Kidney capillary endothelial cell (primary cell): ENCODE measurements at places on chromosomes 12 and 14.
A peak's percentile ranks its signal among the peaks of the same experiment; 100 is the strongest.

- peak; percentile 45 for DNase-seq
Measured at GRCh38 chr14:66645716-66646115, 137.8 kb downstream of the GPHN start.

GRCh38 chr12:80192087-80192486 is 92.8 kb downstream of the OTOGL start:
- DNase-seq = no peak

GRCh38 chr14:104927901-104928300 is 3.2 kb downstream of the PLD4 start:
- no peak for DNase-seq

GRCh38 chr14:77185093-77185465 is 3.5 kb downstream of the TMEM63C start:
- no peak for DNase-seq

GRCh38 chr12:117499759-117500485 is 138.5 kb upstream of the NOS1 start:
- no peak for DNase-seq

DNA sequence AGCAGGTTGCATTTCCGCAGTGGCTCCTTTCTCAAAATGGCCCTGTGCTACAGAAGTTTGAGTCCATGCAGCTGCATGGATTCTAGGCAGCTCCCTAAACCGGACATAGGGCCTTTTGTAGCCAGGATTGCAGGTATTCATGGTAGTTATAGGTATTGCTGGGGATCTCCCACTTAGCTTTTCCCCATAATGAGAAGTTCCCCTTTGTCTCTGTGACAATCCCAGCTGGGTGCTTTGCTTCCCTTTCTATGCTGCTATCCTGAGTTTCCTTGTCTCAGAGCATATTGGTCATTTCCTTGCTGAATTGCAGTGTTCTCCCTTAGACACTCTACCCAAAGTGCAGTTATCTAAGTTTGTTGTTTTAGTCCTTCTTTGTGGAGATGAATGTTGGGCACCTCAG is 120.9 kb upstream of the MIS18BP1 start:
- no peak for DNase-seq

DNA sequence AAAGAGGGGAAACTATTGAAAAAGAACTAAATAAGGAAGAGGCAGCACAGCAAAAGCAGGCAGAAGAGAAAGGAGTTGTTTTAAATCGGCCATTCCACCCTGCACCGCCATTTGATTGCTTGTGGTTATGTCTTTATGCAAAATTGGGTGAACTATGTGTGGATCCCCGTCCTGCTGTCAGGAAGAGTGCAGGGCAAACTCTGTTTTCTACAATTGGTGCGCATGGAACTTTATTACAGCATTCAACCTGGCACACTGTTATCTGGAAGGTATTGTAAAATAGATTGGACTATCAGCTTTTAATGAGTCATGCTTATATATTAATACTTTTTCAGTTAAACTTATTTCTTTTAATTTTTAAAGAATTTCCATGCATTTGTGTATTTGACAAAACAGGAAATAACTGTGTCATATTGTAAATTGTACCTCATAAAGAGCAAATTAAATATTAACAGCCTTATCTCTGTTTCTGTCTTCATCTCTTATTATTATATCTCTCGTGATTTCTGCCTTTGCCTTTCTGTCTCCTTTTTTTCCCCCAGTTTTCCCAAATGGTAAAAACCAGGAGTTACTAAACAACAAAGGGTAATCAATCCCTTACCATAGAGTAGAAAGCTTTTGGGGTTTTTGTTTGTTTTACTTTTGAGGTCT is 86.4 kb downstream of the MON2 start:
- DNase-seq = no peak

DNA sequence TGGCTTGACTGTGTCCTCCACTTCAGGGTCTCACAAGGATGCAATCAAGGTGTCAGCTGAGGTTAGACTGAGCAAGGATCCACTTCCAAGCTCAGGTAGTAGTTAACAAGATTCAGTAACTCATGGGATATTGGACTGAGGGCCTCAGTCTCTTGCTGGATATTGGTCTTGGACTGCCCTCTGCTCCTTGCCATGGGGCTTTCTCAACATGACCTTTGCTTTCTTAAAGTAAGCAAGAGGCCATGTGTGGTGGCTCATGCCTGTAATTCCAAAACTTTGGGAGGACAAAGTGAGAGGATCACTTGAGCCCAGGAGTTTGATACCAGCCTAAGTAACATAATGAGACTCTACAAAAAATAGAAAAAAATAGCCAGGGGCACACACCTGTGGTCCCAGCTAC is 231.3 kb upstream of the AMIGO2 start:
- DNase-seq = no peak

GRCh38 chr12:87086118-87086891 is 830.1 kb upstream of the MGAT4C start:
- no peak for DNase-seq

DNA sequence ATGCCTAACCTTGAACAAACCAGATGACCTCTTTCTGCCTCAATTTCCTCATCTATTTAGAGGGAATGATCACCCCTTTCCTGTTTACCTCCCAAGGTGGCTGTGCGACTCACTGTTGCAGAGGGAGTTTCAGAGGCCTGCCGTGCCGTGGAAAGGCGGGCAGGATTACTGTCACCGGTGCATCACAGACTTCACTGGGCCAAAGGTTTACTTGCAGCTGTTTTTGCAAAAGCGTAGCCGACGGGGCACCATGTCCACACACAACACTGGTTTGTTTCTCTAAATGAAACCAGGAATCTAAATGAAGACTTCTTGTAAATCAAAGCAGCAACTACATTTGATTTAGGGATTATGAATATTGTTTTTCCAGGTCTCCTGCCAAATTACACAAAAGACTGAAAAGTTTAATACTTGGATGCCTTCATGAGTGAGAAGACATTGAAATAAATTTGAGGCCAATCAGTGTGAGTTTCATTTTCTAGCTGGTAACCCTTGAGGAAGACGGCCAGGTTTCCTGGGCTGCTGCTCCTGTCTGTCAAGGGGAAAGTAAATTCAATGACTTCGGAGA is 696.1 kb upstream of the TMEM132C start:
- no peak for DNase-seq

DNA sequence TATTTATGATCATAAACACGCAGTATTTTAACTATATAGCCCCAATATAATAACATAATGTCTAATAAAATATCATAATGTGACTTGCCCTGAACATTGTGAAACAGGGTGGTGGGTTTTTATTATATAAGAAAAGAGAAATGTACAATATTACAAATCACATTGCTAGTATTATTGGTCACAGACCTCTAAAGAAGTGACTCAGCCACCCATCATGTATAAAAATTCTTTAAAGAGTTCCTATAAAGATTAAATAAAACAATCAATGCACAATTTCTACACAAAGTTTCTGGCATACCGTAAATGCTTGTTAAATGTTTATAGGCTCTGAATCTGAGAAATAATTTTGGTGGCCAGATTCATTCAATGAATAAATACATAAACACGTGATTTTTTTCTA is 28.9 kb downstream of the ABCC9 start:
- no peak for DNase-seq

- peak; percentile 89 for DNase-seq
Measured at GRCh38 chr14:20873370-20874177, 17.6 kb upstream of the RNASE3 start.

DNA sequence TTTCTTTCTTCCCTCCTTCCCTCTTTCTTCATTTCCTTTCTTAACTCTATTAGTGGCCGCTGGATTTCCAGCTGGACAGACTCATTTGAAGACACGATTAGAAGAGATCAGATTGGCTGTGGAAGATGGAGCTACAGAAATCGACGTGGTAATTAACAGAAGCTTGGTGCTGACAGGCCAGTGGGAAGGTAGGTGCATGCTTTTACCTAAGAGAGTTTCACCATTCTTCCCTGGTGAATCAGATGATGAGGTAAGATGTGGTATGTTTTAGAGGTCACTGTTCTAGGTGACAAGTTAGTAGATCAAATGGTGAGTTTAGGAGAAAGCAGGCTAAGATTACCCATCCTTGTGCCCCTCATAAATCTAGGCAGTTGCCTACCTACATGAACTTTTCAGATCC is 51.6 kb downstream of the DERA start:
- DNase-seq = no peak

DNA sequence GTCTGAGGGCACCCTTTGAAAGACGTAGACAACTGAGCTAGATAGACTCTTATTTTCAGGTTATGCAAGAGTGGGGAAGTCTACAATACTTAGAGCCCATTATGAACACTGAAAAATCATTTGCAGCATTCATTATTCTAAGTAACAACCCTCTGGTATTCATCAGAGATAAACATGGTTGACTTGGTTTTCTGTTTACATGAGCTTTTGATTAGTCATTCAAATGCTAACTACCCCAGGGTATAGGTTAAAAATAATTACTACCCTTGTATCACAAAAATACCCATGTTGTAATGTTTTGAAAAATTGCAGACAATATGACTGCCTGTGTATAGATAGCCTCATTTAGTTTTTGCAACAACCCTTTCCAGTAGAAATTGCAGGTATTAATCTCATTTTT is 78.5 kb downstream of the PPFIBP1 start:
- no peak for DNase-seq

DNA sequence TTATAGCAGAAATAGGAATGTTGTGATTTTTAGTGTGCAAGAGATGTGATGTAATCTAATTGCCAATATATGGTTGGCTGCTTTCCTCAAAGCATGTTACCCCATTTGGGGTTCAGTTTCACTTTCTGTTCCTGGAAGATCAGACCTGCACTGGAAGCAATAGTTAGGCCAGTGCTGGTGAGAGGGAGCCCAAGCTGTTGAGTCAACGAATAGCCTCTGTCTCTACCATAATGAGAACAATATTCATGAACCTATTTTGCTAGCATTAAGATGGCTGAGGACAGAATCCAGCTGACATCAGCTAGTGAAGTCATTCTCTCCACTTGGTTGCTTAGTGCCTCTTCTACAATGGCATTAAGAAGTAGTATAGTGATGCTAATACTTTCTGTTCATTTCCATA is 379.9 kb upstream of the DCN start:
- DNase-seq = no peak

DNA sequence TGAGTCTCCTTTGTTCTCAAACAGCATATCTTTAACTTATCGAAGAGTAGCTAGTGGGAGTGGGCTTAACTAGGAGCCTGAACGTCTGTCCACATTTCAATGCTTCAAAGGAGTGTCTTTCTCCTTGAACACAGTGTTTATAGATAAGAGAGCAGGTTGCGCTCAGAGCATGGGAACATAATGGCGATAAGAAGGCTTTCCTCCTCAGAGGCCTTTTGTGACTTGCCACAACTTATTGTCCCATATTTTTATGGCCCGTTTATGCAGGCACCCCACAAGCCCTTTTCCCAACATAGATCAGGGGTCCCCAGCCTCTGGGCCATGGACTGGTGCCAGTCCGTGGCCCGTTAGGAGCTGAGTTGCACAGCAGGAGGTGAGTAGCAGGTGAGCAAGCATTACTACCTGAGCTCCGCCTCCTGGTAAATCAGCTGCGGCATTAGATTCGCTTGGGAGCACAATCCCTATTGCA is 2.6 kb upstream of the DDX47 start:
- DNase-seq = no peak

DNA sequence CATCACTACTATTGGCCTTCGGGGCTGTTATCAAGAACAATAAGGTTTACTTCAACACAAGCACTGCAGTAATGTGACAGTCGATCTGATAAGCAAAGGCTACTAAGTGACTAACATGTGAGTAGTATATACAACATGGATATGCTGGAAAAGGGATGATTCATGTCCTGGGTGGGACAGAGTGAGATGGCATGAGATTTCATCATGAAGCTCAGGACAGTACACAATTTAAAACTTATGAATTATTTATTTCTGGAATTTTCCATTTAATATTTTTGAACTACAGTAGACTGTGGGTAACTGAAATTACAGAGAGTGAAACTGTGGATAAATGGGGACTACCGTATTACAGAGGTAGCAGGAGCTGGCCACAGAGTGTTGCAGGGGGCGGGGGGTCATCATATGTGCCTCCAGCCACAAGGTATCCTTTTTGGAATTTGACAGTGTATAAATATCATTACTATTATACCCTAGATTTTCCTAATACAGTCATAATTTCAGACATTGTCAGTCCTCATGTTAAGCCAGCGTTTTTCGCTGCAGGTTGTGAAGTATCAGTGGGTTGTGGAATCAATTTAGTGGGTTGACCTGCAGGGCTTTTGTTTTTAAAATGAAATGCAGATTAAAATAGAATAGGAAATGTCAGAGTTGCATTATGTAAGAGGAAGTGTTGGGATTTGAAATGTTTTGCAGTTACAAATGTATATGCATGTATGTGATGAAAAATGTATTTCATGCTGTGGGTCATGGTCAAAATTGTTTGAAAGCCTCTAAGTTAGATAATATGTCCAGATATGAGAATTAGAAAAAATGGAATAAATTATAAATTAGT is 148.0 kb upstream of the NUDT4 start:
- DNase-seq = peak; percentile 45

DNA sequence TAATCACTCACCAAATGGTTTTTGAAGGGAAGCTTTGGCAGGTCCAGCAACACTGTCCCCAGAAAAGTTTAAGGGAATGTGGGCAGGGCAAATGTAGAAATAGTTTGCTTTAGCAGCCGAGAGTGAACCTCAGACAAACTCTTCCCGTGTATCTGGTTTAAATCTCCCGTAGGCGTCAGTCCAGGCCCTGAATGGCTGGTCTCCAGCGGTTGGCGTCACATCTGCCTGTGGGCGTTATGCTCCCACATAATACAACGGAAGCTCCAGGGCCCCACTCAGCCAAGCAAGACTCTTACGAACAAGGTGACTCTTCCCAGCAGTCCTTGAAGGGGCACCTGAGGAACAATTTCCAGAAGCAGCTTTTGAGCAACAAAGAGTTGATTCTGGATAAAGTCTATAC is 942 bp downstream of the ZC2HC1C start:
- no peak for DNase-seq

GRCh38 chr12:110073049-110073831 is 24.9 kb upstream of the C12orf76 start:
- DNase-seq = peak; percentile 6

- no peak for DNase-seq
Measured at GRCh38 chr12:111757361-111758119, 9.2 kb upstream of the ALDH2 start.

DNA sequence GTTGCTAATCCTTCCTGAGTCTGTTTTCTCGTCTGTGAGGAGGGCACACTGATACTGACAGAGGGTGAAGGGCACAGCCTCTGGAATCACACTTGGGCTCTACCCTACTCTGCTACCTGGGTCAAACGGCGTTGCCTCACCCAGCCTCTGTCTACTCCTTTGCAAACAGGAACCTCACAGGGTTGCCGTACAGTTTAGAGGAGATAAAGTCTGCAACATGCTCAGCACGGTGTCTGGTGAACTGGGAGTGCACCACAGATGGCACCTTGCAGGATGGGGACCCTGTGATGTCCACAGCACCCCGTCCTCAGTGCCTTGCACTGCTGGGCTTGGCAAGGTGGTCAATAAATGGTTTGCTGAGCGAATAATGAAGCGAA is 38.3 kb downstream of the TESC start:
- DNase-seq = no peak

GRCh38 chr14:88590173-88590572 is 27.3 kb downstream of the ZC3H14 start:
- no peak for DNase-seq
